ENCODE measurements at places on chromosomes 16 and 17. TPM values are rescaled to one million over a fixed set of nuclear protein-coding genes. Genes with fewer than 3 reads are reported as not detected.

Gene KAT8
- 49.9 TPM for total RNA-seq

Gene TPSG1
- total RNA-seq, result 0.52 TPM

Gene CACNG5
- not detected for total RNA-seq

Gene KRT36
- total RNA-seq, result not detected

Gene FGF11
- 2.7 TPM for total RNA-seq

DNA sequence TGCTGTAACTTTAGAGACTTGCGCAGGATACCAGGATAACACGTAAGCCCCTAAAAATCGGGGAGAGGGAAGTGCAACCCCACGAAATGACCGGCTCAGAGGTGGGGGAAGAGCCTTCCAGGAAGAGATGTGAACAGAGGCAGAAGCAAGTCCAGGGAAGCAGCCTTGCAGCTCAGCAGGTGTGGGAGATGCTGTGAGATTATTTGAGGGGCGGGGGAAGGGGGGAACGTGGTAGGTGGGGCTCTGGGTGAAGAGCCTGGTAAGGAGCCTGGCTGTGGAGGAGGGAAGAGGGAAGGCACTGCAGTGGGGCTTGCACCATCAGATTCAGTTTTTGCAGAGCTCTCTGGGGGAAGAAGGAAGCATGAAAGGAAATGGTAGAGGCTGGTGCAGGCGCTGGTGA lies 95.4 kb upstream of the CACNG5 start:
- DNase-seq, result peak; percentile 14

- no peak for DNase-seq
Measured at GRCh38 chr17:74245145-74245831, 28.7 kb upstream of the DNAI2 start.

Data from posterior vena cava (tissue), 2 donors.